Activated T-cell treated with anti-CD3 and anti-CD28 coated beads for 4 hours (primary cell): ENCODE measurements at places on chromosomes 4 and X.

GRCh38 chr4:179116011-179116410 lies 1673.8 kb upstream of the AGA start:
- no peak for DNase-seq

DNA sequence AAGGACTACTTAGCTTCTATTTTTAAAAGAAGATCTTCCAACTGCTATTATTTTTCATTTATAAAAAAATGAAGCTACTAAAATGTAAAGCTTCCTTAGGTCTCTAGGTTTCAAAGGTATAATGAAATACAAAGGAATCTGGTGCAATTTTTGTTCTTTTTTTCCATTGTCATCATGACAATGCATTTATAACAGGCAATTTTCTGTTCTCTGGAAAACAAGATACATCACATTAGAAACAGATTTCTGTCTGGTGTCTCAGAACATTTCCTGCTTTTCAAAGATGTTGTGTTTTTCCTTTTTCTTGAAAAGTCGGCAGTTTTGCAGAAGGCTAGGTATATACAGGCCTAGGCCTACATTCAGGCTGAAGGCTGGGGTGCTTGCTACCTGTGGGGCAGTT lies 63.6 kb upstream of the ATP8A1 start:
- DNase-seq: no peak

- no peak for DNase-seq
Observed at GRCh38 chr4:77226939-77227705, 70.1 kb downstream of the CCNG2 start.

DNA sequence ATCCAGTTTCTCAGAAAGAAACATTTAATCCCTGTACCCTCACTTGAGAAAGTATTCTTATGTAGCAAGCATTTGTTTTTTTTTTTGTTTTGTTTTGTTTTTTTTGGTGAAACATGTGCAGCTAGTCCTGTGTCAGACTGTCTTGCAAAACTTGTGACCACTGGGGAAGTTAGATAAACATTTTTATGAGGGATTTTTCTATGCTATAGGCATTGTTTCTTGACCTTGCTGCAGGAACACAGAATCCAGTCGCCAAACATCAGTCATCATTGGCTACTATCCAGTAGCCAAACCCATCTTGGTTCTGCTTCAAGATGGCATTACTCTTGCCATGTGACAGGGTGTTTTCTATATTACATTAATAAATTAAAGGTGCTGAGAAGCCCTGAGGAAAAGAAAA lies 7.7 kb upstream of the MAPK10 start:
- no peak for DNase-seq

GRCh38 chrX:40105835-40106675 lies 8.3 kb upstream of the BCOR start:
- DNase-seq: no peak
